ENCODE measurements at places on chromosomes 4 and X. TPM values are rescaled to one million over a fixed set of nuclear protein-coding genes. Genes with fewer than 3 reads are reported as not detected.

The VCX3B gene
- not detected for total RNA-seq

The GPM6B gene
- total RNA-seq, result 418 TPM

The VEGFC gene
- 0.94 TPM for total RNA-seq

- DNase-seq, result no peak
Measured at GRCh38 chrX:130085551-130086446, 24.5 kb downstream of the ELF4 start.

DNA sequence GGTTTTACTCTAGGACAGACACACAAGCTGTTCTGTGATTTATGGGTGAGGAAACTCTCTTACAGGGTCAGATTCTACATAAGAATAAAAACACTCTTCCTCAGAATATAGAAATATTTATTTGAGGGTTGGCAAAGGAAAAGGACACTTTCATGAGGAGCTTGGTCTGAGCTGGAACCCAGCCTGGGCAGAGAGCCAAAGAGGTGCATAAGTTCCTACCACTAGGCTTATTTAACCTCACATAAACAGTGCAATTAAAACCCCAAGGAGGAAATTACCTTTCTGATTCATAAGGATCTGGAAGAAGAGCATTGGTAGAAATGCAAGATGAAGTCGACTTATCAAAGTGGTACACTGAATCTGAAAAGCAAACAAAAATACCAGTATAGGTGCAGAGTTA is 32.9 kb downstream of the SETD7 start:
- no peak for DNase-seq

DNA sequence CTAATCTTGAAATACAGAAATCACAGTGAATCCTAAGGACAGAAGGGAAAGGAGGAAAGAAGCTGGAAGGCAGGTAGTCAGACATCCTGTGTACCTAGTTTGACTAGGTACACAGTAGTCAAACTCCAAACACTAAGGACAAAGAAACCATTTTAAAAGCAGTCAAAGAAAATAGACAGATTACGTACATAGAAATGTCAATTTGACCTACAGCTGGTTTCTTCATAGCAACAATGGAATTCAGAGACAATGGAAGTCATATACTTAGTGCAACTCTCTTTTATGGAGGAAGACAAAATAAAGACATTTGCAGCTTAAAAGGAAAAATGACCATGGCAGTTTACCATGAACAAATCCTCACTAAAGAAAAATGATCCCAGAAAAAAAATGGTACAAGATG is 79.0 kb downstream of the NEUROG2 start:
- no peak for DNase-seq

GRCh38 chr4:90069151-90069550 is 58.0 kb upstream of the CCSER1 start:
- DNase-seq, result no peak
